ENCODE measurements at places on chromosomes 16 and 17. TPM values are rescaled to one million over a fixed set of nuclear protein-coding genes. Genes with fewer than 3 reads are reported as not detected.

- DNase-seq = no peak
These were observed 824 bp downstream of the SOX8 start for GRCh38 chr16:982145-983043.

EFNB3 gene
- not detected for polyA plus RNA-seq

DNA sequence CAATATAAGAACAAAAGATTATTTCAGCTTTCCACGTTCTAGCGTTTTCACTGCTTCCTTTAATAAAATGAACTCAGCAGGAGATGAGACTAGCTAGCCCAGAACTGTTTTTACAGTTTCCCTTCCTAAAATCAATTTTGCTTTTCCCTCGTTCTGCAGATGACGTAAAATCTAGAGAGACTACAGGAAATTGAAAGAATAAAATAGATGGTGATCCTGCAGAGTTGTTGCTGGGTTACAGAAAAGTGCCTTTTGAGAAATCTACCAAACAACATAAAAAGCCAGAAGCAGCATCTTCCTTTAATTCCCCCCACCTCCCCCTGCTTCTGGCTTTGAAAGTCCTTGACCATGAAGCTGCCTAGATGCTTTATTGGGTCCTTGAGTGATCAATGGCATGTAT is 96.8 kb upstream of the CLEC3A start:
- no peak for DNase-seq

DNA sequence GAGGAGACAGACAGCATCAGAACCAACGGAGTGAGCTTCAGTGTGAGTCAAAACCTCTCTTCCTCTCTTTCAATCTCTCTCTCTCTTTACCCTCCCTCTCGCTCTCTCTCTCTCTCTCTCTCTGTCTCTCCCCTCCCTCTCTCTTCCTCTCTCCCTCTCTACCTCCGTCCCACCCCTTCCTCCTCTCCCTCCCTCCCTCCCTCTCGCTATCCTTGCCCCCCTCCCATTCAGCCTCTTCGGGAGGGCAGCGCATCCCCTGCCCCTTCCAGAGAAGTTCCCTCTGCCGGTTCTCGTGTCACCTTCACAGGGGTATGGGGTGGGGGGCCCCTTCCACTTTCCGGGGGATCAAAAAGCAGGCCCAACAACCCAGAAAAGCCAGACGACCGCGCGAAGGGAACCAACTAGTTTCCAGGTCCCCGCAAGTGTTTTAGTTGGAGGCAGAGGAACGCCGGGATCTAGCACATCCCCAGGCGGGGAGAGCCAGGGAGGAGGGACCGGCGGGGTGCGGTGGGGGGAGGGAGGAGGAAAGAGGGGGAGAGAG is 28.9 kb upstream of the RBFOX1 start:
- DNase-seq = no peak

GRCh38 chr17:11238705-11239104 is 2.3 kb upstream of the SHISA6 start:
- DNase-seq = no peak

DNA sequence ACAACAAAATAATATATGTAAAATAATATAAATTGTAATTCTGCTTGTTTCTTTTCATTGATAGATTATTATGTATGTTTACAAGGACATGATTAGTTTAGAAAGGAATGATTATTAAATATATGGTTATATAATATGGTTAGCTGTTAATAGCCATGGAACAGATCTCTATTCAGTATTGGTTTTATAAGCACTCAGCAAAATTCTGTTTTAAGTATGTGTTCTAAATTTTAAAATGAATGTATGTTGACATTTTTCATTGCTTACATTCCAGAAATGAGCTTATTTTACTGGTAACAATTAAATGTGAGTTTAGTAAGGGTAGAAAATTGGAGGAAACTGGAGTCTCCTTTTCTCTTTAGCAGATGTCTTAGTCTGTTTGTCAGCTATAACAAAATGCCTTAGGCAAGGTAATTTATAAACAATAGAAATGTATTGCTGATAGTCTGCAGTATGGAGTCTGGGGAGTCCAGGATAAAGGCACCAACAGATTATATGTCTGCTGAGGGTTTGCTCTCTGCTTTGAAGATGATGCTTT is 45.4 kb downstream of the NFAT5 start:
- DNase-seq = no peak

DNA sequence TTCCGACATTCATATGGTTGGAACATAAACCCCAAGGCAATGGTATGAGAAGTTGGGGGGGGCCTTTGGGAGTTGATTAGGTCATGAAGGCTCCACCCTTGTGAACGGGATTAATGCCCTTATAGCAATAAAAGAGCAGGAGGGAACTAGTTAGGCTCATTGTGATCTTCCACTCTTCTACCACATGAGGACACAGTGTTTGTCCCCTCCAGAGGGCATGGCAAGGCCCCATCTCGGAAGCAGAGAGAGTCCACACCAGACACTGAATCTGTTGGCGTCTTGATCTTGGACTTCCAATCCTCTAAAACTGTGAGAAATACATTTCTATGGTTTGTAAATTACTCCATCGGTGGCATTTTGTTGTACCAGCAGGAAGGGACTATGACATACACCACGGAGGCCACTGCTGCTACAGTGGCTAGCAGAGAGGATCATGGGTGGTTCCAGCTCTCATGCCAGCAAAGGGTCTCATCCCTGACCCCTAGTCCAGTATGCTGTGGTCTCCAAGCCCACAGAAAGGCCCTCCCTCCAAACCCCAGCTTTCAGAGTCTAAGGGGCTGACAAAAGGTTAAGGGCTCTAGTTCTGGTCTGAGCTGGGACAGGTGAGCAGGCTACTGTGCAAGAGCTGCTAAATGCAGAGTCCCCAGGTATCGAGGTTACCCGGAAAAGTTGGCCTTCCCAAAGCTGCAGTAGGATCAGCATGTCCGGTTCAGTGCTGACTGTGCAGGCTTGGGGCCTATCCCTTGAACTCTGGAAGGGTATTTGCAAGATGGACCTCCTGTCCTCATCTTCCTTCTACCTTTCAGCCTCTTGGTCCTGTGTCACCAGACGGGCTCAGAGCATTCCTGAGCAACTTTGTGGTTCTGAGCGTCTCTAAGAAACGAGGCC is 12.2 kb downstream of the CCR7 start:
- DNase-seq = no peak

Data from naive thymus-derived CD8-positive, alpha-beta T cell (primary cell).